ENCODE measurements at places on chromosomes 5 and 9. TPM values are rescaled to one million over a fixed set of nuclear protein-coding genes. Genes with fewer than 3 reads are reported as not detected.

SLCO6A1 gene
- total RNA-seq, result not detected

SH3GLB2 gene
- 54.5 TPM for total RNA-seq

MAN1B1 gene
- 67.0 TPM for total RNA-seq

GRCh38 chr5:34571677-34572041 is 84.5 kb upstream of the RAI14 start:
- peak; percentile 16 for DNase-seq

DNA sequence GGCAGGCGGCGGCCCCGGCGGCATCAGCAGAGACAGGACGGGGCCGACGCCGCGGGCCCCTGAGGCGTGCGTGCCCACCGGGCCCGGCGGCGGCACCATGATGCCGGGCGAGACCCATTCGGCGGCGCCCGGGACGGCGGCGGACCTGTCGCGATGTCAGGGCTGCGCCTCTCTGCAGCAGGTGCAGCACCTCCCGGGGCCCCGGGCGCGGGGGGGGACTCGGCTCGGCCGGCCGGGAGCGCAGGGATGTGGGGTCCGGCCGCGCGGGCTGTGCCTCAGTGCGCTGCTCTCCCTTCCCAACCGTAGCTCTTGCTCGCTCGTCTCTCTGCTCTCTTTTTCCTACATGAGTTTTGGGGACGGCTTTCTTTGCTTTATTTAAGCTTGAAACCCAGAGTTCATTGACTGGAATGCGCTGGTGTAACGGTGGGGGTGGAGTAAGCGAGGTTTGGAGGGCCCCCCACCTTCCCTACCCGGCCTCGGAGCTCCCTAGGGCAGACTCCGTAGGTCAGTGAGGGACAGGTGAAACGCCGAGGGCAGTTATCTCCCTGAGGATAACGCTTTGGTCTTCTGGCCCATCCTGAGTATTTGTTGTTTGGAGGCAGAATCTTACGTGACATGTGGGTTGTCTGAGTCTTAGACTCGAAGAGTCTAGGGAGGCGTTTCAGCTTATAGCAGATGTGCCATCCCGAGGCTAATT is 490 bp downstream of the ICE1 start:
- DNase-seq, result peak; percentile 5

DNA sequence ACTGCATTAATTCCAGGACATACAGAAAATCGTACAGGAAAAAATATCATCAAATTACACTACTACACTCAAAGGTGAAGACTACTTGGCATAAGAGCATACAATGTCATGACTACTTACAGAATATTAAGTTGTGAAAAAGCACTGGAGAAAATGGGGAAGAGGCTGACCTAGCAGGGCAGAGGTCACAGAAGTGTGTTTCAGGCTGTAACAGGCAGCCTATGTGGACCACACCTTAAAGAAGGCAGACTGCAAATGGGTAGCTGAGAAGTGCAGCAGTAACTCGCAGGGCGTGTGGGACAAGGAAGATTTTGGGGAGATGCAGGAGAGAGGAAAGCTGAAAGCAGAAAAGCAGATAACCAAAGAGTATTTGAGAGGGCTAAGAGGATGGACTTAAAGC is 167.0 kb upstream of the PIK3R1 start:
- no peak for DNase-seq

- DNase-seq, result no peak
Measured at GRCh38 chr9:127779136-127779981, 893 bp upstream of the SH2D3C start.
